ENCODE measurements at places on chromosomes 16 and 17.
A peak's percentile ranks its signal among the peaks of the same experiment; 100 is the strongest.

GRCh38 chr17:47695429-47696376 lies 1.7 kb downstream of the TBKBP1 start:
- no peaks in the 10 kb centered on the region for H3K27me3 ChIP-seq
- peak overlapping the region; percentile 93 for H3K4me3 ChIP-seq
- H3K4me1 ChIP-seq, result peaks cover 21% of the 10 kb centered on the region
- H3K27ac ChIP-seq, result peak overlapping the region; percentile 85
- H3K36me3 ChIP-seq, result no peaks in the 10 kb centered on the region

- H3K4me1 ChIP-seq, result no peaks in the 10 kb centered on the region
- H3K27me3 ChIP-seq, result peaks cover 2% of the 10 kb centered on the region
- H3K36me3 ChIP-seq, result no peaks in the 10 kb centered on the region
- peak; percentile 58 for DNase-seq
Measured at GRCh38 chr17:16923097-16923903, 48.6 kb downstream of the TNFRSF13B start.

DNA sequence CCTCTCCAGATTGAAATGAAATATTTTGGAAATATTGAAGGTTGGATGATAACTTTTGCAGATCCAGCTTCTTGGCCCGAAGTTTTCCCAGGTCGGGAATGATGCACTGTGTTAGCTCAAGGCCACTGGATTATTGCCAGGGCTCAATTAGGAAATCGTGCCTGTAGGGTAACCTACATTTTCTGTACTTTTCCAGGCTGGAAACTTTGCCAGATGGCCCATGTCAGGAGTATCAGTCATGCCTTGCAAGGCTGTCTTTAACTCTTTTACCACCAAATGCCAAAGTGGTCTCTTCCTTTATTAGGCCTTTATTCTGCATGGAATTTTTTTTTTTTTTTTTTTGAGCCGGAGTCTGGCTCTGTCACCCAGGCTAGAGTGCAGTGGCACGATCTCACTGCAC lies 8.9 kb upstream of the SEC14L1 start:
- peaks cover 20% of the 10 kb centered on the region for H3K4me1 ChIP-seq
- no peaks in the 10 kb centered on the region for H3K36me3 ChIP-seq
- H3K27ac ChIP-seq, result no peak overlapping the region

DNA sequence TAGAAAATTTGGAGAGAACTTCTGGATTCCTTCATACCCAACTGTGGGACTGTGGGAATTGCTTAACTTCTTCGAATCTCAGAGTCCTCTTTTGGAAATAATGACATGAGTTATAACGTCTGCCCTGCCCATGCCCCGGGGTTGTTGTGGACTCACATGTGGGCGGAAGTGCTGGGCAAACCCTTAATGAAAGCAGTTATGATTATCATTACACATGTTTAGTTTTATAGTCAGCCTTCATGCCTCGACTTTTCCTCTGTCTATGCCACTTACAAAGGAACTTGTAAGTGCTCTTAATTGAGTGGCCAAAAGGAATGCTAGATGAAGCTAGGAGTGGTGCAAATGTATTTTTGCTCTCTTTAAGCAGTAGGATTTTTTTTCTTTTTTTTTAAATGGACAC lies 3.9 kb downstream of the KRT27 start:
- H3K27me3 ChIP-seq, result peaks cover 2% of the 10 kb centered on the region
- no peak for DNase-seq
- H3K4me3 ChIP-seq, result no peak overlapping the region
- H3K36me3 ChIP-seq, result no peaks in the 10 kb centered on the region

GRCh38 chr17:18182978-18183333 lies 672 bp upstream of the ALKBH5 start:
- H3K4me3 ChIP-seq, result peak overlapping the region; percentile 99
- peaks cover 41% of the 10 kb centered on the region for H3K4me1 ChIP-seq
- peak; percentile 87 for DNase-seq
- H3K27ac ChIP-seq, result peak overlapping the region; percentile 100

GRCh38 chr16:70427786-70428177 lies 11.1 kb downstream of the ST3GAL2 start:
- peak overlapping the region; percentile 40 for H3K4me3 ChIP-seq
- peaks cover 39% of the 10 kb centered on the region for H3K4me1 ChIP-seq
- peaks cover 2% of the 10 kb centered on the region for H3K36me3 ChIP-seq
- H3K27ac ChIP-seq, result peak overlapping the region; percentile 92
- H3K27me3 ChIP-seq, result no peaks in the 10 kb centered on the region

- no peaks in the 10 kb centered on the region for H3K36me3 ChIP-seq
- no peak overlapping the region for H3K27ac ChIP-seq
- no peak for DNase-seq
- no peak overlapping the region for H3K4me3 ChIP-seq
Measured at GRCh38 chr16:24208710-24209109, 47.4 kb upstream of the CACNG3 start.

GRCh38 chr16:85986931-85987749 lies 88.2 kb downstream of the IRF8 start:
- H3K27ac ChIP-seq, result peak overlapping the region; percentile 40
- H3K4me1 ChIP-seq, result peaks cover 34% of the 10 kb centered on the region
- DNase-seq, result no peak
- no peaks in the 10 kb centered on the region for H3K36me3 ChIP-seq

DNA sequence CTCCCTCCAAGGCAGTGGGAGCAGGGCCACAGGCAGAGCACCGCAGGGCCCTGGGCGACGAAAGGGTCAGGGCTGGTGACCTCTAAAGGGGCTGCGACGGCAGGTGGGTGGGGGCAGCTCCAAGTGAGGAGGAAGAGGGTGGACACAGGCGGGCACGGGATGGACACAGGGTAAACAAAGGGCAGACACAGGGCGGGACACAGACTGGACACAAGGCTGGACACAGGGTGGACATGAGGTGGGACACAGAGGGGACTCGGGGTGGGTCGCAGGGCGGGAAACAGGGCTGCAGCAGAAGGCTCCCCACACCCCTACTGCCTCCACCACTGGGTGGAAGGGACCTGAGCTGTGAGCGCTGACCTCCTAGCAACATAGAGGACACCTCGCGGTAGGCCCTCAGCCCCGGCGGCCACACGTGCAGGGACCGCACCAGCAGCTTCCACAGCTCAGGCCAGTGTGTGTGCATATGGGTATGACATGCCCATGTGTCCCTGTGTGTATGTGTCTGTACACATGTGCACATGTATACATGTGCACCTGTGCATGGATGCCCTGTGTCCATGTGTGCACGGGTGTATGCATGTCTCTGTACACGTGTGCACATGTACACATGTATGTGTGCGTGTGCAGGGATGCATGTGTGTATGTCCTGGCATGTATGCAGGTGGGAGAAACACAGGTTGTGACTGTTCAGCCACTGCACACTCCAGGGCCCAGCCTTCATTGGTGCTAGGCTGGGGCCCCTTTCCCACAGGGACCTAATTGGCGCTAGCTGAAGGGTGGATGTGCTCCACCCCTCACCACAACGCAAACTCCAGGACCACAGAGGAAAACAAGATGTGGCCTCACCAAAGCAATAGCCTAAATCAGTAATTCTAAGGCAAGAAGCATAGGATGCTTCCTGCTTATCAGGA lies 7.6 kb downstream of the LMF1 start:
- no peak overlapping the region for H3K4me3 ChIP-seq
- no peaks in the 10 kb centered on the region for H3K27me3 ChIP-seq
- peaks cover 22% of the 10 kb centered on the region for H3K36me3 ChIP-seq
